T-helper 9 cell (primary cell): ENCODE measurements at places on chromosomes 5 and 9.

- no peak for DNase-seq
These were observed 6.2 kb downstream of the KIF4B start for GRCh38 chr5:155019601-155020226.

GRCh38 chr9:32422237-32422806 is 37.9 kb downstream of the ACO1 start:
- no peak for DNase-seq

GRCh38 chr9:121267689-121268597 is at the start of gene GSN:
Gene GSN, plus strand, starts transcription at chr9:121268162. Its CDS starts 33,810 bp downstream, at chr9:121301972.
- DNase-seq = peak; percentile 18

DNA sequence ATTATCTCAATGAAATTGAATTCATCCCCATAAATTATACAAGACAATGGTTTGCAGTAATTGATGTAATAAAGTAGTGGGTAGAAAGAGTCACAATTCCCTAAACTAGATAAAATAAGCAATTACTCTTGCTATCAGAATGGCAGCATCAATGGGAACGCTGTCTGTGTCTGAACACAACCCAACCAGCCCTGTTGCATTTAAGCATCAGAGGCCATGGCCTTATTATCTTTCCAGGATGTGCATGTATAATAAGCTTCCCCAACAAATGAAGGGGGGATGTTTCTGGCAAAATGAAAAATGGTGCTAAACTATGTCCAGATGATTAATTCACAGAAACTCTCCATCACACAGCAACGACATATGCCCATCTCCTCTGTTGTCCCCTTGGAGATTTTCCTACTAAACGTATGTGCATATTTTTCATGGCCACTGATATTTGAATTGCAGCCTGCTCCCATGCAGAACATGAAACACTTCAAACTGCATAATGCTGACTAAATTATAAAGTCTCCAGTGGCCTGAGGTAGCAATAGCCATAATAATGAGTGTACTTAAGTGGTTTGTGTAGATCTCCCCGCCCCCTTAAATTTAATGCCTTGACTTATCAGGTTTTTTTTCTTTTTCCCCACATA is 306.9 kb upstream of the ADAMTS16 start:
- DNase-seq = no peak

GRCh38 chr9:137314561-137315560 is 12.8 kb upstream of the NRARP start:
- no peak for DNase-seq

DNA sequence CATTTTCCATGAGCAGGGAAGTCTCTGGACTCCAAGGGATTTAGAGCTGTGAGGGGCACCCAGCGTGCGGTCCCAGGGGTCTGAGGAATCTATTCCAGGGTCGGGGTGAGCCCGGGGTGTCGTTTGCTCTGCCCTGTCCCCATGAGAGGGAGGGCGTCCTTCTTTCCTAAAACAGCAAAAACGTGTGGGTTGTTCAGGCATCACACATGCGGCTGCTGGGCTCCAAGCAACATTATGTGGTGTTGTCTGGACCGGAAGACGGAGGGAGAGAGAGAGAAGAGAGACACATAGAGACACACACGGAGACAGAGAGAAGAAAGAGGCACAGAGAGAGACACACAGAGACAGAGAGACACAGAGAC is 42.7 kb upstream of the COL5A1 start:
- no peak for DNase-seq

DNA sequence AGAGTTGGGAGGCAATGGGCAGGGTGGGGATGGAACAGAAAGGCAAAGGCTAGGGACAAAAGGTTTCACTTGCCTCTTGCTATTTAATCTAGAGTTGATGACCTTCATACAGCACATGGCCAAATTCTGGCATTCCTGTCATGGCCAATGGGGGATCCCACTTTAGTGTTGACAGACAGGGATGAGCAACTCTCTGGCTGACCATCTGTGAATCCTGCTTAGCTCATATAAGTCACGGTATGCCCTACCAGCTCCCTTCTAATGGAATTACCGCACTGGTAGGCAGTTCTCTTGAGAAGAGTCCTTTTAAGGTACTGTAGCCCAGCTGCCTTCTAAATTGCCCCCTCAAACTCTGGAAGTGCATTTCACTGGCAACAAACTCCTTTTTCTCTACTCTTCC is 76.1 kb downstream of the MAMDC2 start:
- no peak for DNase-seq

GRCh38 chr5:128777052-128777451 is 188.2 kb upstream of the SLC27A6 start:
- DNase-seq = no peak

DNA sequence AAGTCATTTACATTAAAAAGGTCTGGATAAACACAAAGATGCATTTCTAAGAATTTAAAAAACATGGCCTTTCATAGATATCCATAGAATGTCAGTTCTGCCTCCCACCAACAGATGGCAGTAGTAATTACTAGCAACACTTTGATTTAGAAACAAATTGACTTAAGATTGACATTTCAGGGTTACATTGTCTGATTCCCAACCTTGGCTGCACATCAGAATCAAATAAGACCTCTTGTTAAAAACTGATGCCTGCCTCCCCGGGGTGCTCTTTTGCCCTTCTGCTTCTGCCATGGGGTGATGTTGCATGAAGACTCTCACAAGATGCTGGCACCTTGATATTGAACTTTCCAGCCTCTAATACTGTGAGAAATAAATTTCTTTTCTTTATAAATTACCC is 146.2 kb upstream of the GPR151 start:
- no peak for DNase-seq

GRCh38 chr9:135045928-135046738 is 41.3 kb upstream of the OLFM1 start:
- no peak for DNase-seq

GRCh38 chr5:116442931-116443551 is 131.6 kb downstream of the SEMA6A start:
- no peak for DNase-seq

- no peak for DNase-seq
These were observed 43.1 kb upstream of the ANKDD1B start for GRCh38 chr5:75568202-75568601.

DNA sequence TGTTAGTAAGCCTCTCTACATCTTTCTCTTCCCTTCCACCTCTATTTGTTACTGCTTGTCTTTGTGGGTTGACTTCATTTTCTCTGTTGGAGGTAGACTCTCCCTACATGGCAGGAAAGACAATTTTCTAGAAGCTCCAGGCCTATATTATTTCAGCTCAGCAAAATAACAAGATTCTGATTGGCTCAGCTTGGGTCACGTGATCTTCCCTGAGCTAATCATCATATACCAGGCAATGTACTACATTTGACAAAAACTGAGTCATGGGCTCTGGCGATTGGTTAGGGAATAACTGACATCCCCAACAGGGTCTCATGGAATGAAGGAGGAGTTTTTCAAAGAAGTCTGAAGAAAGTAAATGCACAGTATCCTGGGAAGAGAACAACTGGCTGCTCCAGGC is 65.6 kb upstream of the NR3C1 start:
- no peak for DNase-seq

- no peak for DNase-seq
These were observed 161.7 kb downstream of the RANBP17 start for GRCh38 chr5:171023508-171023907.

- DNase-seq = no peak
These were observed 653.7 kb downstream of the MTRR start for GRCh38 chr5:8522646-8523045.
